Small intestine (tissue), 16 donors: ENCODE measurements at places on chromosomes 3 and 15.

DNA sequence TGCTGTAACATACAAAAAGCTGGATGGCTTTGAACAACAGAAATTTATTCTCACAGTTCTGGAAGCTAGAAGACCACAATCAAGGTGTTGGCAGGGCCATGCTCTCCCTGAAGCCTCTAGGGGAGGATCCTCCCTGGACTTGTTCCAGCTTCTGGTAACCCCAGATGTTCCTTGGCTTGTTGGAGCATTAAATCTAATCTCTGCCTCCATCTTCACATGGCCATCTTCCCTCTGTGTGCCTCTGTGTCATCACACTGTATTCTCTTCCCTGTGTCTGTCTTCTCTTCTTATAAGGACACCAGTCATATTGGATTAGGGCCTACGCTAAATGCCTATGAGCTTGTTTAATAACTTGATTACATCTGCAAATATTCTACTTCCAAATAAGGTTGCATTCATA, 109.5 kb downstream of the STAG1 start:
- no peak for DNase-seq

DNA sequence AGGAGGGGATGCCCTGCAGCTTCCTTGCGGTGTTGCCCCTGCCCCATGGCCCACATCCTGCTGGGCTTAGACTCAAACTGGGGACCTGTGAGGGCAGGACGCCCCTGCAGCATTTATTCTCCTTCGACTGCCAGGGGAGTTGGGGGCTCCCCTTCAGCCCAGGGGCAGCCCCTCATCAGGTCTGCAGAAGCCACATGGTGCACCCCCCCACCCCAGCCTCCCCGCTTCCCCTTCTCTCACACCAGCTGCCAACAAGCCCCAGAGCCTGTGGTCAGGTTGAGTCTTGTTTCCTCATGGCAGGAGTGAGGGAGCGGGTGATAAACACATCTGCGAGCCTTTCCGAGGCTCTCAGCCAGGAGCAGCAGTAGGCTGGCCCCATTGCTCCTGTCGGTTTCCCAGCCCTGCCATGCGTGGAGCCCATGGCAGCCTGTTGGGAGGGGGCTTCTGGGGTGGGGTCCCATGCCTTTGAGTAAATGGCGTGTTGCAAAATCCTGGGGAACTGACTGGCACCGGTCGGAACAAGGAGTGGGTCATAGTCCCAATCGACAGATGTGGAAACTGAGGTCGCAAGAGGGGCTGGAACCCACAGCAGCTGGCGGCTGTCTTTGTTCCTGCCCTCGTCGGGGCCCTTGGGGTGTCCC, 27.8 kb downstream of the WNT7A start:
- no peak for DNase-seq

GRCh38 chr3:196194542-196194915, 16.7 kb downstream of the ZDHHC19 start:
- peak; percentile 72 for DNase-seq

DNA sequence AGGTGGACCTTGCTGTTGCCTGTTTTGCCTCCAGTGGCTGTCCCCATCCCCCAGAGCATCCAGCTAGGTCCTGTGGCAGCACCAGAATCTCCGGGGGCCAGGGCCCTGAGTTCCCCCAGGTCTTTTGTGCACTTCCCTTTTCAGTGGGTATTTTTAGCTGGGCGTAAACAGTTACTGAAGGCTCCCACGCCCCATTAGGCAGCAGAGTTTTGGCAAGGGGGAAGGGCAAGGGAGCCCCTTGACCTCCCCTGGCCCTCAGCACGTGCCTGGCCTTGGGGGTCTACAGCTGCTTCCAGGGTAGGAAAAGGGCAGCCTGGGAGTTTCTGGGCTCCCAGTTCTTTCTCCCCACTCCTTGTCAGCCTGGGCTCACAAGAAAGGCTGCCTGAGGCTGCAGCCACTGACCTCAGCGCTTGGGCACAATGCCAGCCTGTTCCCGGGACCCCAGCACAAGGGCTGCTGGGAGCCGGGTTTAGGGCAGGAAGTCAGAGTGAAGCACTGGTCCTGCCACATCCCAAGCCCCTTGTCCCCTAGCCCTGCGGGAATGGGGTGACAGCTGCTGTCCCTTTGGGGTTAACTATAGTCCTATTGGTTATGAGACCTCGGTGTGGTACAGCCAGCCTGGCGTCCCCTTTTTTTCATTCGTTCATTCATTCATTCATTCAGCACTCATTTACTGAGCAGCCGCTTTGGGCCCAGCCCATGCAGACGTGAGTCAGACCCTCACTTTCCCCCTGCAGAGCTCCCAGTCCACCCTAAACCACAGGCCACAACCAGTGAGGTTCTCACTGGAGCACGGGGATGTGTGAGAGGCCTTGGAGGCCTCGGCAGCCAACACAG, 8.4 kb downstream of the CSK start:
- DNase-seq: peak; percentile 44

DNA sequence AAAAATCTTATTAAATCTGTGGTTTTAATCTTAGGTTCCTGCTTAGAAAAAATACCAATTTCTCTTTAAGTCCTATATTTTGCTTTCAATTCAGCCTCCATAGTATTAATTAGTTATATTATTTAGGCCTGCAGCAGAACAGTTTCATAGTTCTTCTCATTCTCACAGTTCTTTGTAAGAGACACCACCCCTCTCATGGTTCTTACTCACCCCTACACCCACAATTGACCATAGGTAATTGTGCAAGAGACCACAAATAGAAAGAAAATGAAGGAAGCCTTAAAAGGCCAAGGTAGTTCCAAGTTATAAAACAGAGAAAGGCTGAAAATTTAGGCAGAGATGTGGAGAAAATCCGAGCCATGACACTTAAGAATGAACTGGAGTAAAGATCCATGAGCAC, 415.3 kb downstream of the TIGIT start:
- DNase-seq: no peak

GRCh38 chr3:16329826-16330129, 64.8 kb downstream of the OXNAD1 start:
- DNase-seq: no peak
